ENCODE measurements at places on chromosomes 2 and 18.
A peak's percentile ranks its signal among the peaks of the same experiment; 100 is the strongest.

- no peak for DNase-seq
Measured at GRCh38 chr2:160417745-160418397, 75.7 kb downstream of the RBMS1 start.

- peak; percentile 32 for DNase-seq
Measured at GRCh38 chr2:75064691-75065396, 106.4 kb downstream of the POLE4 start.

DNA sequence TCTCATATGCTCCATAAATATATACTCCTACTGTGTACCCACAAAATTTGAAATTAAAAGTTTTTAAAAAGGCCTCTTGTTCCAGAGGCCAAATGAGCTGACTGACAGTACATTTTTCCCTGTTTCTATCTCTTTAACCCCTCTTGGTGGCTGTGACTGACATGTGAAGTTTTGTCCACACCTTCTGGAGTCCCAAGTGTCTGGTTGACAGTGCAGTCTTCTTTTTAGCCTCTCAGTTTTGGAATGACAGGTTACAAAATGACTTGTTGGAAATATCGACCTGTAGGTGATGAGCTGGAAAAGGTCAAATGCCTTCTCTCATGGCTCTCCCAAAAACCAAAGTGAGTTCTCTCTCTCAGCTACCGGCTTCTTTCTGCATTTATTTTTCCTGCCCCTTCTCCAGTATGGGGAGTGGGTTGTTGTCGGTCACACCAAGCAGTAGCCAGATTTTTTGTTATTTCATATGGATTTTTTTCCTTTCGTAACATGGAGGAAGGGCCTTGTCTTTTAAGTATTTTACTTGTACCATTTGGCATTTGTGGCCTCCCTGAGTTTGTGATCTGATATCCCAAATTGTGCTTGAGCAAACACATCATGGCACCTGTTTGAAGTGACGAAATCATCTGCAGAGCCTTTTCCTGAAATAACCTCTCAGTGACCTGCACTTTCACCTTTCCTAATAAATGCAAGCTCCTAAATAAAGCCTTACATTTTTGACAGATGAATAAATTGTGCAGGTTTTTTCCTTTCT, 143.9 kb downstream of the ESCO1 start:
- DNase-seq = no peak

GRCh38 chr2:237616734-237617586, 10.4 kb upstream of the LRRFIP1 start:
- DNase-seq = no peak

DNA sequence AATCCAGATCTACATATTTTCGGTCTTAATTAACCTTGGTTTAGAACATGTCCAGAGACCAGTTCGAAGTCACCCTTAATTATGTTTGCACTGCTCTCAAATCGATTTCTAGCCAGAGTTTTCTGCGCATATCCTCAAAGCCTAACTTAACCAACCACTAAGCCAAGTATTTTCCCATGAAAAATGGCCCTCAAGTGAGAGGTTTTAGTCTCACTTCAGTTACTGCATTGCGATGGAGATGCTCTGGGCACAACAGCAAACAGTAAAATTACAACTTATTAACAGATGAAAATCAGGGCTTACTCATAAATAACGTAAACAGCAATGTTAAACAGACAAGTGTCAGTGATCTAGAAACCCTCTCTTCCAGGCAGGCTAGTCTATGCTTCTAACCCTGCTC, 4.5 kb downstream of the RTN4 start:
- no peak for DNase-seq

- DNase-seq = peak; percentile 48
Measured at GRCh38 chr2:85705680-85706039, 11.5 kb downstream of the GNLY start.

- no peak for DNase-seq
Measured at GRCh38 chr2:224104668-224105386, 65.7 kb upstream of the SERPINE2 start.

- no peak for DNase-seq
Measured at GRCh38 chr2:34337735-34338134, 738.6 kb upstream of the FAM98A start.

DNA sequence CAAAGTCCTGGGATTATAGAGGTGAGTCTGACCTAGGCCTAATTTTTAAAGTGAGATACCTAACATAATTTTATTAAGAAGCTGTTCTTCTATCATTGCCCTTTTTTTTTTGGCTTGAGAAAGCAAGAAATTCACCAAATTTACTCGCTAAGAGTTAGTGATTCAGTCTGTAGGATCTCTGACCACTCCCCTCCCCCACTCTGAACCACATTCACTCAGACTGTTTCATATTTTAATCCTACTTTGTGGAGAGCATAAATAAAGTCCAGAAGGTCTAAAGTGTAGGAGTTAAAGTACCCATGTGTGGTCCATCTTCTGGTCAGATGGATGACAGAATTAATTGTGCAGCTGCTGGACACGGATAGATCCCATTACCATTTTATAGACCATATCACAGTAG, 115.8 kb upstream of the MGAT5 start:
- DNase-seq = no peak

DNA sequence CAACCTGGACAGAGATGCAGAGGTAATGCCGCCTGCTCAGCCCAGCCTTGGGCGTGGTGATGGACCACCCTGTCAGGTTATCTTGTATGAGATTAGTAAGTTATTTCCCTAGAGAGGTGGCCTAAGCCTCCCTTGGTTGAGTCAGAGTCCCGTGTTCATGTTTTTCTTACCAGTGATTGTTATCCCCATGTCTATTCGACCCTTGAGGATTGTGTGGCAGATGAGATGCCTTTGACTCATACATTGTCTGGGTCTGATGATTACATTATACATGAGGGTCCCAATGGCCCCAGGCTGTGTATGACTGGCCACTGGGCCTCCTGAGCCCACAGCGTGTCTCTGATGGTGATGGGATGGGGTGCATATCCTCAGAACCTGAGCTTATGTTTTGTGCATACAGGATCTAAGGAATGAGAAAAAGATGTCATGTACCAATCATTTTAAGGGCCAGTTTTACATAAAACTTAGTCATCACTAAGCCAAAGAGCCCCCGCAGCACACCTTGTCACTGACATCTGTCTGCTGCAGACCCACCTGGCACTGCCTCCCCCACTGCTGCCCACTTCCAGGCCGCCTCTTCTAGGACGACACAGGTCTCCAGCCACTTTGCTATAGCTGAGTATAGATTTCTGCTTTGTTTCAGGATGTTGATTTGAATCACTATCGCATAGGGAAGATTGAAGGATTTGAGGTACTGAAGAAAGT, 7.7 kb downstream of the PPP1R7 start:
- DNase-seq = no peak

- DNase-seq = peak; percentile 55
Measured at GRCh38 chr2:197571627-197572271, 55.9 kb downstream of the MOB4 start.

DNA sequence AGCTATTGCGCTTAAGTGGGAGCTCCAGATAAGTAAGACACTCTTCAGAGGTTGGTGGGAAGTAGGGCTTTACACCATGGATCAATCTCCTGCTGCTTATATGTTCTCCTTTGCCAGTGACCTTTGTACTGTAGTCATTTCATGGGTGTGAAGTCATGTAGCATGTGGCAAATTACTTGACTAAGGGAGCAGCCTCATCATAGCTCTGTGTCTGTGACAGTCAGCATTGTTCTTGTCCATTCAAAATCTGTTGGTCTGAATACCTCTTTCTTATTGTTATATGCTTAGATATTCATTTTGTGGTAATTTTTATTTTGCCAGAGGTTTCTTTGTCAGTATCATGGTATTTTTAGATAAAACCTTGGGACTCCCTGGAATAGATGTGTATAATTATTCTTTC, 18.2 kb downstream of the SLC4A1AP start:
- DNase-seq = no peak

GRCh38 chr18:39624961-39625360, 2059.4 kb upstream of the CELF4 start:
- DNase-seq = no peak

DNA sequence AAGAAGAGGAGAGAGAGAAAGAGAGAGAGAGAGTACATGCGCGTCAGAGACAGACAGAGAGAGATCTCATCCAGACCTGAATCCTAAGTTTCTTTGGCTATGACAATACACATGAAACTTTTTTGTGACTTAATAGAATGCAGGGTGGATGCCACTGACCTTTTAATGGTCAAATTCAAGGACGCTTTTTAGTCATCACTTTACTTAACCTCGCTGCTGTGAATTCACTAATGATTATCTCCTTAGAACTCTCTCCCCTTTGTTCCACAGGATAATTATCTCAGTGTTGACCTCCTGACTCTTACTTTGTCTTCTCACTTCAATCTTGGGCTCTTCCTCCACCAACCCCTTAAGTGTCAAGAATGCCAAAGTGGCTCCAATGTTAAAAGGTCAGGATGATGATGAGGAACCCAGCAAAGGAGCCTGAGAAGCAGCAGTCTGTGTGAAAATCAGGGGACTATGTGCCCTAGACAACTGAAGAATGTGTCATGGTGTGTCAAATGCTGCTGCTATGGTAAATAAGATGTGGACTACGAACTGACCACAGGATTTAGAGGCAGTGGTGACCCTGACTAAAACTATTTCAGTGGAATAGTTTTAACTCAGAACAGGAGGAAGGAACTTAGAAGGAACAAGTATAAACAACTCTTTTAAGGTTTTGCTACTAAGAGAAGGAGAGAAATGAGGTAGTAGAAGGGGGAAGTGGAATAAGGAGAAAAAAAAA, 382.1 kb downstream of the ZEB2 start:
- no peak for DNase-seq

DNA sequence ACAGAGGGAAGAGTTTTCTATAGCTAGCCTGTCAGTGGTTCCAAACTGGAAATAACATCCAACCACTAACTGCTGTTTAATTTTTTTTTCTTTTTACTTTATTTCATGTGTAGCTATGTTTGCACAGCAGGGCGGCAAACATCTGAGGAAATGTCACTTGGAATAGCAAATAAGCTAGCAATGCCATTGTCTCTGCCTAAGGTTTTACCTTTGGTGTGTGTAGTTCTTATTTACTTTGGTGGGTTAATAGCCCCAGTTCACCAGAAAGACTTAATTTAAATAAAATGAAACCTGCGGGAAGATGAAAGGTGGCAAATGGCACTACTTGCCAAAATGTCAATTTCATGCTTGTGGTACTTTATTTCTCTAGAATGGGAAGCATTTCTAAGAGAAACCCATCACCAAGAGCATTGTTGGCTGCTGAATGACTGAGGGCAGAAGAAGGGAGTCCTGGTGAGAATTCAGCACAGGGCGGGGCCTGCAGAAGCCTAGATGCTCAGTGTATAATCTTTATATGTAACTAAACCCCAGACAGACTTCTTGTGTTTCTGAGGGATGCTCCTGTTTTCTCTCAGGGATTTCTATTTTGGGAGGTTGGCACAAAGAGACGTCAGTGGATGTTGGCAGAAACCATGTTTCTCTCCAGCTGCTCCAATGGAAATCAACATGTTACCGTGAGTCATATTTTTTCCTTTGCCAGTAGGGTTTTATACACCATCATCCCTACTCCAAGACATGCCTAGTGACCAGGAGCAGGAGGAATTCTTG, 300.4 kb upstream of the NT5C1B start:
- DNase-seq = no peak

- DNase-seq = no peak
Measured at GRCh38 chr2:159785195-159785594, 12.8 kb downstream of the CD302 start.

DNA sequence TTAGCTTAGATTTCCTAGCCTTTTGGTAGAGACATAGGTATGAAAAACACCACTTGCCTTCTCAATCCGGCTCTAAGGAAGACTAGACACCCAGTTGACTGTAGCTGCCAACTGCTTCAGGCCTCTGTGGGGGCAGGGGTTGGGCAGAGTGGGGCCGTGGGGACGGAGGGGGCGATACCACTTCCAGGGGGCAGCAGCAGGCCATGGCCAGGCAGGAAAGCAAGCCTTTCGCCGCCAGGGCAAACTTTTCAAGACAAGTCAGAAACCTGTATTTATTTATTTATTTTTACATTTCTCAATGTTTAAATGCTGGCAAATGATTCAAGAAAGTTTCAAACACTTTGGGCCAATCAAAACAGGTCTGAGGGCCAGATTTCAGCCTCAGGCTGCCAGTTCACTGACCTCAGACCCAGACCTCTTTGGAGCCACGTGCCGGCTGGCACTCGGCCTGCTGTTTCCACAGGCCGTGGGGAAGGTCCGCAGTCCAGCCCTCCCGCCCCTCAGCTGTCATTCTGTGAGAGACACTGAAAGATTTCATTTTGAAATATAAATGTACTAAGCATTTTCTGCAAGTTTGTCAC, 63.8 kb downstream of the MEX3C start:
- peak; percentile 37 for DNase-seq

Measured in psoas muscle (tissue), 8 donors.